ENCODE measurements at places on chromosomes 12 and 14.

DNA sequence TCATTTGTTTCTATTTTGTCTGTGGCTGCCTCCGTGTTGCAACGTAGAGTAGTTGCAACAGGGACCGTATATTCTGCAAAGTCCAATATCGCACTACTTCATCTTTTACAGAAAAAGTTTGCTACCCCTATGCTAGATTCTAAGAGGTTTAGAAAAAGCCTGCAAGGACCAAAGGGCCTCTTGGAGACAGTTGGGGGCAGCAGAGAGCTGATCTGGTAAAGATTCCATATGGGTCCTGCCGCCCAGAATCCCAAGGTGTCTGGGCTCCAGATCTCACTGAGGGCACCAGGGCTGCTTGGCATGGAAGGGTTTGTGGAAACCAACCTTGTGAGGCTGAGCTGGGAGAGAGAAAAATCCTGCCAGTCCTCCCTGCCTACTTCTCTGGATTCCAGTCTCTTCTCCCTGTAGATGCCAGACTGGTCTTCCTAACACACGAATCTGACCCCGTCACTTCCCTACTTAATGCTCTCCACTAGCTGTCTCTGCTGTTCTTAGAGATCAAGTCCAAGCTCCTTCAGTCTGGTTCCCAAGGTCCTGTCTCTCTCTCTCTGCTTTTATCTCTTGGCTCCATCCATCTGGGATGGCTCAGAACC lies 74.6 kb downstream of the GLRX5 start:
- DNase-seq, result peak; percentile 76

- no peak for DNase-seq
These were observed 33.6 kb downstream of the HCAR2 start for GRCh38 chr12:122669397-122670070.

DNA sequence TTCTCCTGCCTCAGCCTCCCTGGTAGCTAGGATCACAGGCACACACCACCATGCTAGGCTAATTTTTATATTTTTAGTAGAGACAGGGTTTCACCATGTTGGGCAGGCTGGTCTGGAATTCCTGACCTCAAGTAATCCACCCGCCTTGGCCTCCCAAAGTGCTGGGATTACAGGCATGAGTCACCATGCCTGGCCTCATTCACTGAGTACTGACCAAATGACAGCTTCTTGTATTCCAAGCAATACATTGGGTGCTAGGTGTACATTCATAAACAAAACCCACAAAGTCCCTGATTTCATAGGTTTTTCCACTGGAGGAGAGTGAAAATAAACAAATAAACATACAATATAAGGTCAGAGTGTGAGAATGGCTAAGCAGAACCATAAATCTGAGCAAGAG lies 136.3 kb downstream of the HELB start:
- no peak for DNase-seq

DNA sequence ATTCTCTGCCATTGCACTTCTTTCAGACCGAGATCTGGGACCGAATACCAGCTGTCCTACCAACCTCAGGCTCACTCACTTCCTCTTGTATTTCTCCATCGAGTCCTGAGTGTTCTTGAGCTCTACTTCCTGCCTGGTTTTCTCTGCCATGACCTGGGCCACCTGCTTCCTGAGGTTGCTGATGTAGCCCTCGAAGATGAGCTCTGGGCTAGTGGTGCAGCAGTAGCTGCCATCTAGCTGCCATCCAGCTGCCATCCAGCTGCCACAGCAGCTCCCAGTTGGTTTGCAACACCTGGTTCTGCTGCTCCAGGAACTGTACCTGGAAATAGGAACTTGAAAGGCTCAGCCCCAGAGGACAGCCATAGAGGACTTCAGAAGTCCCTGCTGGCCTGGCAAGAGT lies 15.0 kb upstream of the KRT73 start:
- DNase-seq, result no peak

DNA sequence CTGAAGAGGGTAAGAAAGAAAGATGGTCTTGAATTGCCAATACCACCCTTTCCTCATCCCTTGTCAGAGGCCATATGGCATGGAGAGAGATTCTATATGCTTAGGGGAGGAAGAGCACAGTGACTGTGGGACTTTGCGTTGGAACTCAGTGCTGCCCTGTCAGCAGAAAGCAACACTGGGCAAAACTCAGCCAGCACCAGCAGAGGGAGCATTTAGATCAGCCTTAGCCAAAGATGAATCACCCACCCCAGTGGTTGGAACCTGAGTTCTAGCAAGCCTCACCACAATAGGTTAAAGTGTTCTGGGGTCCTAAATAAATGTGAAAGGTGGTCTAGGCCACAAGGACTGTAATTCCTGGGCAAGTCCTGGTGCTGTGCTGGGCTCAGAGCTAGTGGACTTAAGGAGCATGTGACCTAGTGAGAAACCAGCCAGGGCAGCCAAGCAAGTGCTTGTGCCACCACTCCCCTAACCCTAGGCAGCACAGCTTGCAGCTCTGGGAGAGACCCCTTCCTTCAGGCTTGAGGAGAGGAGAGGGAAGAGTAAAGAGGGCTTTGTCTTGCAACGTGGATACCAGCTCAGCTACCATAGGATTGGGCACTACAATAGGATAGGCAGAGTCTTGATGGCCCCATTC lies 11.4 kb upstream of the BCAT1 start:
- DNase-seq, result no peak

- DNase-seq, result peak; percentile 83
These were observed 815 bp downstream of the NID2 start for GRCh38 chr14:52067873-52068614.

DNA sequence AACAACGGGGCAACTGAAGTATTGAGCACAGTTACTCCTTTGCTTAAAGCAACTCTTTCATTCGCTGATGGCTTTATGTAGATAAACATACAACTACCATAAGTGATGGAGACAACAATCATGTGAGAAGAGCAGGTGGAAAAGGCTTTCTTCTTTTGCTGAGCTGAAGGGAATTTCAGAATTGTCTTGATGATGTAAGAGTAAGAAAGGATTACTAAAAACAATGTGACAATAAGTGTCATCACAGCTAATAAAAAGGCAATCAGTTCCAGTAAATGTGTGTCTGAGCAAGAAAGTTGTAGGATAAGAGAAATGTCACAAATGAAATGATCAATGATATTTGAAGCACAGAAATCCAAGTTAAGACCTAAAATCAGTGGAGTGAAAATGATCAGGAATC lies 647 bp downstream of the OR6C70 start:
- no peak for DNase-seq

DNA sequence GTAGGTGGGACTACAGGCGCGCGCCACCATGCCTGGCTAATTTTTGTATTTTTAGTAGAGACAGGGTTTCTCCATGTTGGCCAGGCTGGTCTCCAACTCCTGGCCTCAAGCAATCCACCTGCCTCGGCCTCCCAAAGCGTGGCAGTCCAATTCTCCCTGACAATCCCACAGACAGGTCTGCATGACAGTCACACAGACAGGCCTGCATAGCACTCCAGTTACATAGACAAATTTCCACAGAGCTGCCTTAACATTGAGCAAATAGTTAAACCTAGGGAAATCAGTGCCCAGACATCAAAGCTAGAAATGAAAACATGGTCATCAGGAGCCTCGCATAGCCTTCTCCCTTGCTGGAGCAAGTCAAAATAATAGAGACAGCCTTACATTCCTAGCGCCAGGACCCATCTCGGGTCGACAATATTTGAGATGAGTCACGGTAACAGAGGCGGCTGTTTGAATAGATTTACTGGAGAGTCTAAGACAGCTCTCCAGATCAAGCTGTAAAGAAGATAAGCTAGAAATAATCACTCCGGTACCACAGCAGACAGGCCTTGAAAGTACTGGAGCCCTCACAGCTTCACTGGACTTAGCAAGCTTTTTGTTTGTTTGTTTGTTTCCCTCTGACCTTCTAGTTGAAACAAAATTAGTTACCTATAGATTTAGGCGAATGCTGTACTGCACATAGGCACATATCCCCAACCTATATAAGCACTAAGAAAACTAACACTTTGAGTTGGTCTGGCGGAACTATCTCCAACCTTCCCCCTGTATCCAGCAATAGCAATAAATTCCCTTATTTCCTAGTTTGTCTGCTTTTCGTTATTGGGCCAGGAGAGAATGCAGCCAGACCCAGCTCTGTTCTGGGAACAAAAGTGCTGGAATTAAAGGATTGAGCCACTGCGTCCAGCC lies 23.8 kb upstream of the PYROXD1 start:
- DNase-seq, result no peak

- no peak for DNase-seq
These were observed 13.5 kb downstream of the MIA2 start for GRCh38 chr14:39247256-39247655.

DNA sequence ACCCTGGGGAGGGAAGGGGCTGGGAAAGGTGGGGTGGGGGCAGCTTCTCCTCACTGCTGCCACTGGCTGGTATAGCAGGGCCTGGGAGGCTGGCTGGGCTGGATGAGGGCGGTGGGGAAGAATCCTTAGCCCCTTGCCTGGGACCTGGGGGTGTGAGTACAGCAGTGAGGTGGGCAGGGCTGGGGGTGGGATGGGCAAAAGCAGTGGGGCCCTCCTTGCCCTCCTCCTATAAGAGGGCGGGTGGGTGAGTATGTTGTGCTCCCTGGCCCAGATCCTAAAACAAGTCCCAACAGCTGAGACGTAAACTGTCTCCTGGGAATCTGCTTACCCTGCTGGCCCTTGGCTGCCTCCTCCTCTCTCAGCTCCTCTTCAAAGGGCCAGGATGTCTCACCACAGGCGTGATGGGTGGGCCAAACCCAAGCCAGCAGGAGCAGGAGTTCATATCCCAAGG lies 2.2 kb downstream of the NCKAP5L start:
- DNase-seq, result no peak

DNA sequence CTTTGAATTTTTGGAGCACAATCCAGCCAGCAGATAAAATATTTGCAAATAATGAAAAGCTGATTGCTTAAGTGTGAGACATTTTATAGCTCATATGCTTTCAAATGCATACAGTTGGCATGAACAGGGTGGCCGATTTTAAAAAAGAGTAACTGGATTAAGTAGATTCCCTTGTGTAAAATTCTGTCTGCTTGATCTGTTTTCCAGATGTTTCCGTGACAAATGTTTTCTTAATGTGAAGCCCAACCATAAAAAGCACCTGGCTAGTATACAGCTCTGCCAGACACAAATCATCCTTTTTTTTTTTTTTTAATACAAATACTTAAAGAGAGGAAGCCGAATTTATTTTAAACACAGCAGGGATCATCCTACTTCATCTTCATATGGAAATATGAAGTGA lies 440.7 kb downstream of the CCER1 start:
- DNase-seq, result no peak

- DNase-seq, result no peak
These were observed 55.4 kb downstream of the ASCL1 start for GRCh38 chr12:103012884-103013283.

- peak; percentile 86 for DNase-seq
These were observed 576.2 kb upstream of the TBX3 start for GRCh38 chr12:115259968-115260747.

Measured in NCI-H1417 (cell line).